ENCODE measurements at places on chromosomes 6 and 20.

DNA sequence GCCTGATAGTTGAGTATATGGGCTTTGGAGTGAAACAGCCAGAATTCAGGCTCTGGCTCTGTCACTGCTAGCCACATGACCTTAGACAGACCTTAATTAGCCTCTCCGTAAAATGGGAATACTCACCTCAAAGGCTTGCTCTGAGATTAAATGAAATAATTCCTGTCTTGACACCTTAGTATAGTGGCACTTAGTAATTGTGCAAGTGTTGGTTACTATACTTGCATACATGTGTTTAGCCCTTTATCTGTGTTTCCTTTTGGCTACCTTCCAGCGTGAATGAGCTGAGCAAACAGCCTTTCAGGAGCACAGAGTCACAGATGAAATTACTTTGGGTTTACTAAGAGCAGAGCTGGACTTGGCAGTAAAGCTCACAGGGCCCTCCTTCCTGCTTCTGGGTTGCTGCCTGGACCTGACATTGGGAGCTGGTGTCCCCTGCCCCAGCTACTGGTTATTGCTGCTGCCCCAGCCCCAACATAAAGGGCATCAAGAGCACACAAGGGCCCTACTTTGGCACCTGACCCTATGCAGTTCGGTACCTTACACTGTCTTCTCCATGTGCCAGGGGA lies 32.8 kb downstream of the CD164 start:
- no peak for DNase-seq

DNA sequence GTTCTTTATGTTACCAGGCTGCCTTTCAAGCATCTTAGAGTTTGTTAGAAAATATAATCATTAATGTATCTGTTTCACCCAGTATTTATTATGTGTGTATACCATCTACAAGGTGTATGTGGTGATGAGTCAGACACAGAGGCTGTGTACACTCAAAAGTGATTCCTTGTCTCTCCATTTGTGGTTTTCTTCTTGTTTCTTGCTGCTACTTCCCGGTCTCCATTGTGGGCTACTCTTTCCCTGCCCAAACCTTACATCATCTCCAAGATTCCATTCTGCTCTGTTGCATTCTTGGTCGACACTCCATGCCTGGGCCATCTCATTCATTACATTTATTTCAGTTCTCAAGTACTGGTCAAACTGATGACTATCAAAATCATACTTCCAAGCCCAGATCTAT lies 182.2 kb upstream of the STXBP5 start:
- no peak for DNase-seq

GRCh38 chr6:10441004-10441654 lies 26.3 kb upstream of the TFAP2A start:
- no peak for DNase-seq

DNA sequence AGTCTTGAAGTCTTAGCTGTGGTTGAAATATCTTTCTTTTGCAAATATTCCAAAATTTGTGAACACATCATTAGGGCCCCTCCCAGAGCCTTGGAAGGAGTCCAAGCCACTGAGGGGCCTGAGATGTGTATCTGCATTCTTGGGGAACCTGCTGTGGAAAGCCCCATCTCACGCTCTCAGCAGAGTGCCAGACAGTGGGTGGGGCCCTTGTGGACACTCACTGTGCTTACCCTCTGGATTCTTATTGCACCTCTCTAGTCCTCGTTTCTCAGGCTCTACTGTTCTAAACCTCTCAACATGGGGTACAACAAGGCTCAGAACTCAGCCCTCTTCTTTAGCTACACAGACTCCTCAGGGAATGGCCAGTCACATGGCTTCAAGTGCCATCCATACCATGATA lies 416.2 kb upstream of the CDH4 start:
- DNase-seq, result no peak

Measured in retina (tissue), 1 donor.